GF-D8 (cell line): ENCODE measurements at places on chromosomes 11 and 22.

GRCh38 chr22:17806437-17806836 is 32.2 kb upstream of the BID start:
- DNase-seq: no peak

DNA sequence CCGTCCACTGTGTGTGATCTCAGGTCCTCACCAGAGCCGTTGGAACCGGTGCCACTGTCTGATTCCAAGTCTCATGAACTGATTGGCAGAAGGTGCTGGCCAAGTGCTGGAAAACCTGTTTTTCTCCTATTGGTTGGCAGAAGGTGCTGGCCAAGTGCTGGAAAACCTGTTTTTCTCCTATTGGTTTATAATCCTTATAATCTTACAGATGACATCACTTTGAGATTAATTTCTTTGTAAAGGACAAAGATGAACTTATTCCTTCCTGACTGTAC is 1106.3 kb downstream of the BRD1 start:
- DNase-seq: no peak

- DNase-seq: peak; percentile 73
These were observed 597.9 kb upstream of the KIRREL3 start for GRCh38 chr11:127598476-127598875.

DNA sequence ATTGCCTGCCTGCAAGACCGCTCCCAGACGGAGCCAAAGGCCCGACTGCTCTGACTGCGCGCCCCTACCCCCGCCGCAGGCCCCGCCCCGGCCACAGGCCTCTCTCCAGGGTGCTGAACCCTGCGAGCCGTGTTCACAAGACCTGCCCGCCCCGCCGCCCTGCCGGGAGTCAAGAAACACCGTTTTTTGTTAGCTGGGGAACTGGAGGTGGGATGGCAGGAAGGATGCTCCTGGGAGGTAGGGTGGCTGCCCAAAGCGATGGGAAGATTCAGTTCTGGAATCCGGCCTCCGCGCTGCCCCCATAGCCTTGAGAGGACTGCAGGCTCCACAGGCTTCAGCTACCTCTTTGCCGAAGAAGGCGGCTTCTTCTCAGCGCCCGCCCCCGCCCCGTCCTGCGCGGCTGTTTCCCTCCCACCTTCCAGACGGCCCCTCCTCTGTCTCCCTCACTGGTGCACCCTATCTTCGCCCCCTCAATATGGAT is 2.7 kb upstream of the PDE2A start:
- no peak for DNase-seq

DNA sequence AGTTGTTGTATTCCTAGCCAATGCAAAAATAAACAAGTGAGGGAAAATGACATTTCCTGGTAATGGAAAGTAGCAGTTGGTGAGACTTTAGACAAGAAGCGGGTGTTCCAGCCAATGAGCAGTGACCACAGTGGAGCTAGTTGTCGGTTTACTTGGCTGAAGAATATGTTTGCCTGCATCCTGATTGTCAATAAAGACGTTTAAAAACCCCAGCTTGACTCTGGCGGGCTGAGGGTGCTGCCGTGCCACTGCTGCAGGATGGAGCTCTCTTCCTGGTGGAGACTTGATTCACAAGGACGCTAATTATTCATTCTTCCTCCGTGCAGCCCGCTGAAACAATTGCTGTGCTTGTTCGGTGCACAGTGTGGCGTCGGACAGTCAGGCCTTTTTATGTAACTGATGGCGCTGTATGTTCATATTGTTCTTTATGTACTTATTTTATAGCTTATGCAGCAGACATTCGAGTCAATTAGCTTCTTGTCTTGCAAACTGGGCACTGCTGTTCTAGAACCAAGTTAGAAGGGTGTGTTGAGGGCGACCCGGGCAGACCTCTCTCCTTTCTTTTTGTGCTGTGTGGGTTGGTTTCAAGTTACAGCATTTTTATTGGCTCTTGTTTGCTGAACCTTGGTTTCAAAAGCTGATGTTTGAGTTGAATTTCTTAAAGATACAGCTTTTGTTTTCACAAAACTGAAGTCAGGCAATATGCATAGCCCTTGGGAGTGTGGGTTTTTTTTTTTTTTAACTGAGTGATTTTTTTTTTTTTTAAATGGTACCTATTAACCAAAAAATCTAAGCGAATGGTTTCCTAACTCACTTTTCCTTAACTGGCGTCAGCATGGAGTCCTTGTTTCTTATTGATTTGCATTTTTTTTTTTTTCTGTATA is 153.9 kb downstream of the TEAD1 start:
- DNase-seq: no peak

DNA sequence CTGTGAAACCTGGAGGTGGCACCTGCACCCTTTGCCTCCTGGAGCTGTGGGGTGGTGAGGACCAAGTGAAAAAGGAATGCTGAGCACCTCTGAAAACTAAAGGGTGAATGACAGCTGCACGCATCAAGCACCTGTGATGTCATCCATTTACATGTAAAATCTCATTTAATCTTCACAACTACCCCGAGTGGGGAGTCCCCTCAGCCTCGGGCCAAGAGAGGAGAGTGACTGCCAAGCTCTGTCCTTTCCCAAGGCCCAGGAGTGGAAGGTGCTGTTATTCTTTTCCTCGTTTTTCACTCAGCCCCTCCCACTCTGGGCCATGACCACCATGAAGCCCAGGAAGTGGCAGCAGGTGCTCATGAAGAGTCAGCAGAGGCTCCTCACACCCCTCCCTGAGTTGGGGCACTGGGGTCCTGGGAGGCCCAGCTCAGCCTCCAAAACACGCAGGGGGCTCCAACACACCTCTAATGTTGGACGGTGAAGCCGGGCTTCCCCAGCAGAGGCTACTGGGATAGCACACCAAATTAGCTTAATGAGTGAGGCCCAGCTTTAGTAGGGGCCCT is 35.7 kb downstream of the NECTIN1 start:
- DNase-seq: no peak

GRCh38 chr11:72436661-72437060 is 2.3 kb upstream of the CLPB start:
- DNase-seq: peak; percentile 69

DNA sequence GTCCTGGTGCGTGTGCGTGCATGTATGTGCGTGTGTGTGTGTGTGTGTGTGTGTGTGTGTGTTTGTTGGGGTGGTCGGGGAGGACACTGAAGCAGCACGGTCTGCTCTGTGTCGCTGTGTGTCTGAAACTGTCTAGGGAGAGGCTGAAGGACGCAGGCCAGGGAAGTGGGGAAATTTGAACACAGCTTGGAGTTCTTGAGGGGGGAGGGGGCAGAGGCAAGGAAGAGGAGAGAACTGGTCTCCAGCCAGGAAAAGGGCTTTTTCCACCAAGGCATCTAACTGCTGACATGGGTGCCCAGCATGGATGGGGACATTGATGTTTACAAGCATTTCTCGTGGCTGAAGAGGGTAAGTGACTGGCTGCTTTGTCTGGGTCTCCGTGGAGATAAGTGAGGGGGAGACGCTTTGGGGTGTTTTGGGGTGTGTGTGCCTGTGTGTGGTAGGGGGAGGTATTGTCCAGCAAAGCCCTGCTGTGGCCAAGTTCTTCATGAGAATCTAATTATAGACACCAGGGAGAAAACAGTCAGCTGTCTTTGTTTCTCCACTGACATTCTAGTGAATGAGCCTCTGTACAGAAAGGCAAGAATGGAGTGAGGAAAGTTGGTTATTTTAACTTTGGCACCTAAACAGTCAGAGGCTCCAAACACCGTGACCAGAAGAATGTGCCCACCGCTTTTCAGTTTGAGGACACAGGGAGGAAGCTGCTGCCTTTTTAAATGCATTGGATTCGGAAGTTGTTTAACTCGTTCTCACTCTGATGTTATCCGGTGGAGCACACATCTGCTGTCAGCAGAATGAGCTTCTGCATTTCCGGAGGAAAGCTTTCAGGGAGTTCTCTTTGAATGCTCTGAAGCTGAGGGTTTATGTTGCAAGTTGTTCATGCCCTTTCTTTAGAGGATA is 63.7 kb downstream of the PPFIBP2 start:
- peak; percentile 39 for DNase-seq

DNA sequence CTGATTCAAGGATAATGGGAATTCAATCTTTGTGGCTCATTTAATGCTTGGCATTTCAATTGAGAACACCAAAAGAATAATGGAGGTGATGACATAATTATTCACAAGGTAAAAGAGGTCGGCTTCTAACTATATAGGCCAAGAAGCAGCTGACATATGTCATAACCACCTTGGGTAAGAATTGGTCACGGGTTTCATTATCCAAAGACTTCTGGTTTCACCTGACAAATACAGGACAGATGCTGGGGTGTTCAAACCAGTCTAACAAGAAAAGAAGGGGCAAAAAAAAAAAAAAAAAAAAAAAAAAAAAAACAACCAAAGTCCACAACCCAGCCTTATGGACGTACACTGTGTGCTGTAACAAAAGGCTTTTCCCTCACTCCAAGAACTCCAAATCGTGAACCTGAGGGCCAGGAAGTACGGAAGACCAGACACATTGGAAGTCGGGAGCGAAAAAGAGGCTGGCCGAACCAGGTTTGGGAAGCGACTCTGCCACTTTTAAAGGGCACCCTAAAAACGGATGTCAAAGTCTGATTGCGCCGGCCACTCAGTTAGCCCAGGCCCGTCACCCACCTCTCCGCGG is 385 bp downstream of the HARBI1 start:
- DNase-seq: no peak

GRCh38 chr22:29328566-29329500 is 13.3 kb upstream of the RASL10A start:
- no peak for DNase-seq

GRCh38 chr11:128848815-128849455 is 18.2 kb downstream of the KCNJ1 start:
- DNase-seq: peak; percentile 35

DNA sequence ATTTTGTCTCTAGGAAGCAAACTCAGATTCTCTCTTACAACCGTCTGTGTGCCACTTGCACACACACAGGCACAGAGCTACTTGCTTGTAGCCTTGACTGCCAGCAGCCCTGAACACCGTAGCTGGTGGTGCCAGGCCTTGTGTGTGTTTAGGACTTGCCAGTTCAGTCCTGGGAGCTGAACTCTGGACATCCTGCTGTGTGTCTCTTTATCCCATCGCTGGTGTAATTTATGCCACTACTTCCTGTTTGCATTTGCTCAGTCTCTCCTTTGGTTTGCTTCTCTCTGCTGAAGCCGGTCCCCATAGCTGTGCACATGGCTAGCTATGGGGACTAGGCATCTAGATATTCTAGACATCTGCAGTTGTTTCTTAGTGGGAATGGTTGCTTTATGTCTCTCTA is 24.0 kb downstream of the MARK2 start:
- DNase-seq: no peak

DNA sequence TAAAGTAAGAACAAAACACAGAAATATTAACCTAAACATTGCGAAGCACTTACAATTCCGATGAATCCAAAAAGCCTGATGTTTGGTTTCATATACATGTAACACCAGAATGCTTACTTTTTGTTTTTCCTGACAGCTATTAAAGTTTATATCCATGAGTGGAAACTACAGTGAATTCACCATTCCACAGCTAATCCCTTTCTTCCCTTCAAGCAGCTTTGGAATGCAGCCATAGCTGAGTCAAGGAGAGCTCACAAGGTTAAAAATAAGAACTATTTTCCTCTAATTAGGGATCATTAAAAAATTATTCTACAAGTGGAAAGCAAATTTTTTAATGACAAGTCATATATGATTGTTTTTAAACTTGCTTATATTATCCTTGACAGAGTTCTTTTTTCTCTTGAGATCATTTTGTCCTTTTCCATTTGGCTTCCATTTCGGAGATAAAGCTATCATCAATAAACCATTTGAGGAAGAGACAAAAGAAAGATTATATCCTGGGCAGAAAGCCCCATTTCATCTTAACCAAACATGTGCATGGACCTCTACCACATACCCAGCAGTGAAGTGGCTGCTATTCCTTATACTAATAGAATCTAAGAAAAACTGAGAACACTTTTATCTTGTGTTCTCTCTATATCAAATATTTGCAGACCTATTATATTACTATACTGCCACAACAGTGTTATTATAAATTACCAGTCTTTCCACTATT is 19.7 kb upstream of the FIBIN start:
- no peak for DNase-seq

DNA sequence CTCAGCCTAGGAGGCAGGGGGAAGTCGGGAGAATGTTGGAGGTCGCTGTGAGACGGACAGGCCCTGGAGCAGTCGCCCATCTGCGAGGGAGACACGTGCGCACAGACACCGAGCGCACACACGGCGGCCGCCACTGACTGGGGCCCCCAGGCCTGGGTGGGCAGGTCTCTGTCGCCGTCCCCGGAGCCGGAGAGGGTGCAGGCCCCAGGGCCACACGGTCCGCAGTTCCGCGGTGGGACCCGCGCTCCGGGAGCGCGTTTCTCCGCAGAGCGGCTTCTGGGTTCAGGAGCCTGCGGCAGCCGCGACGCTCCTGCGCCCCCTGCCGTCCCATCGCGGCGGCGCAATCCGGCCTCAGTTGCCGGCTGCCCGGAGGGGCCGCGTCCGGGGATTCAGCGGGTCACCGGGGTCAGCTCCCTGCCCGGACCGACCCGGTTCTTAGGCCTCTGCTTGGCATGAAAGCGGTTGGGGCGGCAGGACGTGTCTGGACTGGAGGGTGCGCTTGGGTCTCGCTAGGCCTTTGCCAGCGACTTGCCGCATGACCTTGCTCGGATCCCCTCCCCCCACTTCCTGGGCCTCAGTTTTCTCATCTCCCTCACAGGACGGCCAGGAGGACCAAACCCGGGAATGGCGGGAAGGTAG is 31.2 kb downstream of the PDE2A start:
- no peak for DNase-seq

DNA sequence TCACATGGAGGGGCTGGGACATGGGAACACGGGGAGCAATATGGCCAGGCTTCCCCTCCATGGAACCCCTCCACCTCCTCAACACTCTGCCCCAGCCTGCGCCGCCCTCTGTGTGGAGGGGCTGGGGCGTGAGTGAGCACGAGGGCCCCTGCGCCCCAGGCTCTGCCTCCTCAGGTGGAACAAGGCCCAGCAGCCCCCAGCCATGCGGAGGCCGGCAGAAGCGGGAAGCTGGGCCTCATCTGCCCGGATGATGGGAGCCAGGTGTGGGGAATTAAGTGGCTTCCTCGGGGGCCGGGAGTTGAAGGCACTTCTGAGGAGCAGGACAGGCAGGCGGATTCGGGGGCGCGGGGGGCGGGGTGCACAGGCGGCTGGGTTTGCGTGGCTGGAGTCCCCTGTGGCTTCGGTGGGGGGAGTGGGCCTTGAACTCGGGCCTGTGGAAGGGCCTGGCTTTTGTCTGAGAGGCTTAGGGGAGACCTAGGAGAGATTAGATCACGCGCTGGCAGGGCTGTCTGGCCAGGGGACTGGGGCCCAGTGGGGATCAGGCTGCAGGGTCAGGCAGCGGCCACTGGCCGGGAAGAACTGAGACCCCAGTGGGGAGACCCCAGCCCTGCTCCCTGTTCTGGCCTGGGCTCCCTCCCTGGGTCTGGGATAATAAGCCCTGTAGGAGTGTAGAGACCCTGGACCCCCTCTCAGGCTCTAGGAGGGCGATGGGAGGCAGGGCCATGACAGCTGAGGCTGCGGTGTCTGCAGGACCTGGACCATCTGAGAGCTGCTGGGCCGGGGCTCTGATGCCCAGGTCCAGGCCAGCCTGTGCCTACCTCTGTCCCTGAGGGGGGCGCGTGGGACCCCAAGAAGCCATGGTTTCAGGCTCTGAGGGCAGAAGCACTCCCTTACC is 13.3 kb downstream of the PRR33 start:
- DNase-seq: no peak

- DNase-seq: no peak
These were observed 72.9 kb downstream of the CACNA1I start for GRCh38 chr22:39643311-39644083.

- no peak for DNase-seq
These were observed 75.7 kb downstream of the KIAA1671 start for GRCh38 chr22:25027959-25028840.

- no peak for DNase-seq
These were observed 7.9 kb downstream of the FAM118A start for GRCh38 chr22:45317551-45318167.

- DNase-seq: no peak
These were observed 144.1 kb downstream of the SHANK2 start for GRCh38 chr11:71108013-71108865.

- DNase-seq: no peak
These were observed 375.7 kb downstream of the SHANK2 start for GRCh38 chr11:70876685-70877084.
